ENCODE measurements at places on chromosomes 12 and 14.

DNA sequence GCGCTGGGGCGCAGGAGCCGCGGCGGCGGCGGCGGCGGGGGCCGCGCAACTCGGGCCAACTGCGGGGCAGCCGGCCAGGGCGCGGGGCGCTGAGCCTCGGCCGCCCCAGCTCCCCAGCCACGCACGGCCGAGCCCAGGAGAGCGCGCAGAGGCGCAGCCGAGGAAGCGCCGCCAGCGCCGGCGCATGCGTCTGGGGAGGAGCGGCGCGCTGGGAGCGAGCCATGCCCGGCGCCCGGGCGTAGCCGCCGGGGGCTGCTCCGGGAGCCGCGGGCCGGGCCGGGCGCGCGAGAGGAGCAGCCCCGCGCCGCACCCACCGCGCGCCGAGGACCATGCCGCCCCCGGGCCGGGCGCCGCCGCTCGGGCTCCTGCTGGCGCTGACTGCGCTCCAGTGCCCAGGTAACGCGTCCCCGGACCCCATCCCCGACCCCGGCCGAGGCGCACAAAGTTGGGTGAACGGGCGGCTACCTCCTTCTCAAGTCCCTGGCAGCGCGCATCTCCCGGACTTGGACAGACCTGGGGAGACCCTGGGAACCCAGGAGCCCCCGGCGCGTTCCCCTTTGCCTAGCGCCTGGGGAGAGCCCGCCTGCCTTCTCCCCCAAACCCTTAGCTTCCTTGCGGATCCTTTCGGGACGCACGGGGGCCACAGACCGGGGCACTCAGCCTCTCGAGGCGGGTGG is 121.4 kb downstream of the AACS start:
- no peak for DNase-seq

- no peak for DNase-seq
Measured at GRCh38 chr12:75568801-75569200, 57.4 kb upstream of the KRR1 start.

DNA sequence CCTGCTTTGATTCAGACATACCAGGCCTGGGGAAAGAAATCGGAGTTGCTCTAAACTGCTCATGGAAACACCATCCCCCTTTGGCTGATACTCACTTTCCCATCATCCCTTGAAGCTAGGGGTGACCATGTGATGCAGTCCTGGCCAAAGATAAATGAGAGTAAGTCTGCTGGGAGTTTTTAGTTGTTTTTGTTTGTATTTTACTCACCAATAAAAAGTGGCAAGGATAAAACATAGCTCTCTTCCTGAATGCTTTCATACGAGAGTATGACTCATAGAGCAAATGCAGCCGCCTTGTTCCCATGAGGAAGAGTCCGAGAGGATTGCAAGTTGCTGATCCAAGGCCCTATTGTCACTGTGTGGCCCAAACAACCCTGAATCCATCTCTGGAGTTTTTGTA is 126.4 kb upstream of the TMEM132C start:
- no peak for DNase-seq

- no peak for DNase-seq
Measured at GRCh38 chr12:54358191-54358944, 5.9 kb downstream of the GPR84 start.

GRCh38 chr12:38555620-38556591 is 239.3 kb downstream of the ALG10B start:
- no peak for DNase-seq

DNA sequence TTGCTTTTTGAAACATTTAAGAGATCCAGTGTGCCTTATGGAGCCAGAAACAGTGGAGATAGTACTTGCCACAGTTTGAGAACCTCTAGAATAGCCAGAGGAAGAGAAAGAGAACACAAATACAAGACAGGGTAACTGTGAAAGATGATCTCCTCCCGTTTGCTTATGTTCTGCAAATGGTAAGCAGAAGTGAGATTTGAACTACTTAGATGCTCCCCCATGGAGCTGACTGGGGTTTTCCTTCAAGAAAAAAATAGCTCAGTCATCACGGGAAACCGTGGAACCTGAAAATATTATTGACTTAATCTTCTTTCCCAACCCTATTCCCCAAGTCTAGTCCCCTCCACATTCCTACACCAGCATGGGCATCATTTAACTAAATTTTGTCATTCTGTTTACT is 87.1 kb downstream of the KIF21A start:
- DNase-seq, result no peak

DNA sequence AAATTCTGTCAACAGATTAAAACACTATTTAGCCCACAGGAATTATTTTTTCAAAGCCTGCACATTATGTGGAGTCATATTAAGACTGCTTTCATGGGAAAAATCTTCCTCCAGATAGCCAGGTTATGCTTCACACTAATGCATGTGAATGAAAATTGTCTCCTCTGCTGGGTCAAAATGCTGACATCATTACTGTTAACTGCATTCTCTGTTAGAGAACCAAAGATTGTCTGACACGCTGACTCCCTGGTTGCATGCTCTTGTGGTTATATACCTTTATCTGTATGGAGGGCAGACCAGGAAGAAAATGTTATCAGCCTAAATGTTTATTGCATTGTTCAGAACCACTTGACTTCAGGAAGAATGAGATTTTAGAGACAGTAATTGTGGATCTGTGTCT is 432.2 kb upstream of the MDGA2 start:
- no peak for DNase-seq

- no peak for DNase-seq
Measured at GRCh38 chr12:6200256-6201212, at the start of gene CD9. TSS of gene CD9 (plus strand) at chr12:6200400. CDS start at chr12:6200500, 100 bp downstream.

DNA sequence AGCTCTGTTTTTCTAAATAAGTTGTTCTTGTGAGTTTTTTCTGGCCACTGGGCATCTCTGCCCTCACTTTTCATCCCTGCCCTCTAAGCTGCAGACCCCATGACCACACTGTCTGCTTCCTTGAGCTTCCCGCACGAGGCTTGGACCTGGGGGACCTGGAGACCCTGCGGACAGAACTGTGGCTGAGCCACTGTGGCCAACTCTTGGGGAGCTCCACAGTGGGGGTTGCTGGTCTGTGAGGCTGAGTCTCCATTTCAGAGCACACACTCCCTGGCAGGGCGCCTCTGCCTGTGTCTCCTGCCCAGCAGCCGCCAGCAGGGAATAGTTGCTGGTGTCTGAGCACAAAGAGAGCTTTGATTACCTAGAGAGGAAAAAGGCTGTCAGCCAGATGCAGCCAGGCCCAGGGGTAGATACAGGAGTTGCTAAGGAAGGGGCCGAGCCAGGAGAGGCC is 13.1 kb upstream of the RIN3 start:
- no peak for DNase-seq

- no peak for DNase-seq
Measured at GRCh38 chr14:100837805-100838350, 12.0 kb downstream of the MEG3 start.

GRCh38 chr12:71183018-71183417 is 25.2 kb upstream of the TSPAN8 start:
- no peak for DNase-seq

GRCh38 chr14:101010293-101010692 is 106.8 kb upstream of the RTL1 start:
- DNase-seq, result no peak

GRCh38 chr14:51726166-51726899 is 74.6 kb downstream of the FRMD6 start:
- DNase-seq, result no peak

DNA sequence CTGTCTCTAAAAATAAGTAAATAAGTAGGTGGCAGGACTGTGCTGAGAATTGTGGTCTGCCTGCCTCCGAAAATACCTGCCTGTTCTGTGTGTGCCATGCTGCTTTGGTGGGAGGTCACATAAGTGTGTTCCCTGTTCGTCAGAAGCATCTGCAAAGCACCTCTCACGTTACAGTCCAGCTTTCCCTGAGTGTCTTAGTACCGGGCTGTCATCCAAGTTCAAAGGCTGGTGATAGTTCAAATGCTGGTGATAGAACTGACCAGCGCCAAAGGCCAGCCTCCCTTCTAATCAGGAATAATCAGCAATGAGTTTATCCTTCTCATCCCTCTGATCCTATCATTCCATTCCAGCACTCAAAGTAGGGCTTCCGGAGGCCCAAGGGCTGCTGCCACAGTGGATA is 5.6 kb downstream of the CABP1 start:
- DNase-seq, result no peak

DNA sequence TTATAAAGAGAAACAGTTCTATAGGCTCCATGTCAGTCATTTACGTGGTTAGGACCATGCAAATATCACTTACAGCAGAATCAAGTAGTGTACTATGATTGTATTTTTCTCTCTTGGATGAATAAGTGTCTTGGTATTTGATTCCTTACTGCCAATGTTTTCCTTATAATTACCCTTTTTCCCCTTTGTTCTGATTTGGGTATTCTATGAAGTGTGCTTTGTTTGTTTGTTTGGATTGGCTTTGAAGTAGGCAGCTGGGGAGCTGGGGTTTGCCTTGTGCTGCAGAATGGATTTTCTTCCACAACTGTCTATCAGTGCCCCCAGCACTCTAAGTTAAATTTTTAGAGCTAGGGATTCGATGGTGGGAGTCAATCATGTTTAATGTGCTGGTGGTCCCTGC is 12.4 kb downstream of the TMEM120B start:
- no peak for DNase-seq

GRCh38 chr12:11978726-11979384 is 91.9 kb upstream of the BCL2L14 start:
- no peak for DNase-seq

- no peak for DNase-seq
Measured at GRCh38 chr12:109871668-109872314, 8.6 kb downstream of the GLTP start.

DNA sequence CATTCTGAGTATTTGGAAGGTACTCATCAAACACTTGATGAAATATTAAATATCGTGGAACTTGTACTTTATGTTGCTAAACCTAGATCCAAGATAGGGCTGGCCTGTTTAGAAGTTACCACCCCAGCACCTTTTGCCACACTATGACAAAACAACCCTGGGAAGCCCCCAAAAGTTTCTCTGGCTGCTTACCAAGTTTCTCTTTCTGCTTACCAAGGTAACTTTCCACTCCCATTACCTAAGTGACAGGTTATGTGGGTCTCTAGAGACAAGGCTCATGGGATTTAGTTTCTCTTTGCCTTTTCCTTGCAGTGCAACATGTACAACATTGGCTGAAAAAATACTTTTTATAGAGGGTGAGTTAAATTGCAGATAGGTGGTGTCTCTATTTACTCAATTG is 28.9 kb upstream of the PPM1A start:
- DNase-seq, result no peak

GRCh38 chr14:101595349-101595748 is 34.1 kb downstream of the DIO3 start:
- DNase-seq, result no peak

- no peak for DNase-seq
Measured at GRCh38 chr14:92143962-92144361, 22.2 kb downstream of the CPSF2 start.

DNA sequence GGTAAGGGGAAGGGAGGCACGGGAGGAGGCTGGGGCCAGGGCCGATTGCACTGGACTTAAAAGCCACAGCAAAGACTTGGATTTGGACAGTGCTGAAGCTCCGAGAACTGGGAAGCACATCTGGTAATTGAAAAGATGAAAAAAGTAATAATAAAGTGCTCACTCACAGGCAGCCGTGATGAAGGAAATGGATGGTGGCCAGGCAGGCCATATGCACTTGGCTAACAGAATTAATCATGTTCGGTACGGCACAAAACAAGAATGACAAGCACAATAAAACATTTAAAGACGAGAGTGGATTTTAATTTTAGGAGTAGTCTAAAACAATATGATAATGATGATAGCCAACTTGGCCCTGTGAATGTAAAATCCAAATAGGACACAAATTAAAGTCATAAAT is 154.3 kb downstream of the VRK1 start:
- DNase-seq, result no peak

DNA sequence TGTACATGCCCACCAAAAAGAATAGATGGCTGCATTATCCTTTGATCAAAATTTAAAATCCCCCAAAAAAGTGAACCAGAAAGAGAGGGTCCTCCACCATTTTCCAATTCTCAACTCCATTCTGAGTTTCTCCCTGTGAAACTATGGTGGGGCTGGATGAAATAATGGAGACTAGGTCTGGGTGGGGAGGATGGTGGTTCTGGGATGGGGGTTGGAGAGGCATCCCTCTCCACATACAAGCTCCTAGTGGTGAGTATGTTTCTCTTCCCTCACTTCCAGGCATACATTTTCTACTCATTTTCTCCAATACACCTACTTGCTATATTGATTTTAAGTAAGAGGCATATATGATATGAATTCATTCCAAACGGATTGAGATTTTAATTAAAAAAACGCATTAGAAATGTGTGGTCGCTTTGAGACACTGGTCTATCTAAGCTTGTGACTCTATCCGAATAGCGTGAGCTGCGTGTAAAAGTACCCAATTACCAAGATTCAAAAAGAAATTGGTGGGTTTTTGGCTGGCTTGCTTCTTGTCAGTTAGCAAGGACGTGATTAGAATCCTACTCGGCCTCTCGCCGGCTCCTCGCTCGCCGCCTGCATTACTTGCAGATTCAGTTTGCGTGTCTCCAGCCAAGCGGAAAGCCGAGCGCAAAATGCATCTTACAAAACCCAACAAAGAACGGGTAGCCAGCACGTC is 3.4 kb downstream of the ASCL1 start:
- no peak for DNase-seq

GRCh38 chr14:103520657-103521437 is 1.8 kb downstream of the CKB start:
- peak; percentile 70 for DNase-seq

DNA sequence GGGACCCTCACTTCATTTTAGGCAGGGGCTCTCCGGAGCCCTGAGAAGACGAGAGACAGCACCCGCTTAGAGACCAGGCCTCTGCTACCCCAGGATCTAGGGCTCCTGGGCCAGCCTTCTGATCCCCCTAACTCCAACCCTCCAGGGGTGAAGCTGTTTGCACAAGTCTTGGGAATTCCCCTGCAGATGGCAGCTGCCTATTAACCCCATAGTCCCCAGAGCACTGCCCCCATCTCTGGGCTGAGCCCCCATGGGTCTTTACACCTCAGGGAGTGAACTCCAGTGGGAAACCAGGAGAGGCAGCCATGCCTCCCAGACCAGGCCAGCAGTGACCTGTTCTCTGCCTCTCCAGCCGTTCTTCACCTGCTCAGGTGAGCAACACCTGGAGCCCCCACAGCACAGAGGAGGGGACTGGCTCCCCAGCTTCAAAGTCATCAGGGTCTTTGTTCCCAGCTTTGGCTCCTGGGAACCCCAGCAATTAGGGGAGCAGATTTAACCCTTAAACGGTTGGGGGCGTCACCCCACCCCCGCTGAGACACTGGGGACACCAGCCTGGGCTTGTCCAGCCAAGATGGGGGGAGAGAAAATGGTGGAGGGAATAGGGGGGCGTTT is 2.3 kb downstream of the WNT10B start:
- DNase-seq, result no peak

- DNase-seq, result no peak
Measured at GRCh38 chr12:77060136-77060882, 5.1 kb downstream of the E2F7 start.

DNA sequence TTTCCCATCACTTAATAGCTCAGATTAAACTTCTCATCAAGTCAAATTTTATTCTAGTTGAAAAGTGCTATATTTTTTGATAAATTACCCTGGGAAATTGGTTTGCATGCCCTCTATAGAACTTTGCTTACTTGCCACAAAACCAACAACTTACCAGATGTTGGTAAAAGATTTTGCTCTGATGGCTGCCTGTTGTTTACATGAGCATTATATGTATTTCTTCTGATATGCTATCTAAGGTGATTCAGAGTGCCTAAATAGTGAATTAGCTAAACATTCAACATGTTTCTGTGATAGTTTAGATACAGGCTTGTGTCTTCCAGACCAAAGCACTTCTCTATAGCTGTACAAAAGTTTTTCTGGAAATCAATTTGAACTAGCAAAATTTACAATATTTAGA is 51.0 kb downstream of the PPM1A start:
- no peak for DNase-seq

GRCh38 chr12:103947871-103948555 is 17.7 kb upstream of the TDG start:
- no peak for DNase-seq
